ENCODE measurements at places on chromosomes 3 and 15.

DNA sequence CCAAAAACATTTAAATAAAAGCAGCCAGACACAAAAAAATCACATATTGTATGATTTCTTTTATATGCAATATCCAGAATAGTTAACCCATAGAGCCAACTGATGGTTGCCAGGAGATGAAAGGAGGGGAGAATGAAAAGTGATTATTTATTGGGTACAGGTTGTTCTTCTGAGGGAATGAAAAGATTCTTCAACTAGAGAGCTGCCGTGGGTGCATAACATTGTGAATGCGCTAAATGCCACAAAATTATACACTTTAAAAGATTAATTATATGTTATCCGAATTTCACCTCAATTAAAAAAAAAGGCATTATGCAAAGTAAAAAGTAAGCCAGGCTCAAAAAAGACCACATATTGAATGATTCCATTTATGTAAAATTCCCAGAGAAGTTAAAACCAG is 36.1 kb downstream of the PRKAR2A start:
- no peak for DNase-seq

DNA sequence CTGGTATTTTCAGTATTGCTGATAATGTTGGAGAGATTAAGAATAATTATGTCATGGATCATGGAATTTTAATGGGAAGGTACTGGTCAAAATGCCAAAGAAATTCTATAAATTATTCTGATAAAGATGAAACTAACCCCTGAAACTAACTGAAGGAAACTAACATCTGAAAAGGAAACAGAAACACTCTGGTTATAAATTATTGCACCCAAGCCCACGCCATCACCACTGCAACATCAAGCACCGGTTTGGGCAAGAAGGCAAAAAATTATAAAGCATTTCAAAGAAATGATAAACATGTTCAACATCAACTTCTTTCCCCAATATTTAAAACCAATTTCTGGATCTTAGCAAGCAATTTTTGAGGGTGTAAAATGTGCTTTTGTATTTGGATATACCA is 372.5 kb downstream of the TBC1D5 start:
- no peak for DNase-seq

DNA sequence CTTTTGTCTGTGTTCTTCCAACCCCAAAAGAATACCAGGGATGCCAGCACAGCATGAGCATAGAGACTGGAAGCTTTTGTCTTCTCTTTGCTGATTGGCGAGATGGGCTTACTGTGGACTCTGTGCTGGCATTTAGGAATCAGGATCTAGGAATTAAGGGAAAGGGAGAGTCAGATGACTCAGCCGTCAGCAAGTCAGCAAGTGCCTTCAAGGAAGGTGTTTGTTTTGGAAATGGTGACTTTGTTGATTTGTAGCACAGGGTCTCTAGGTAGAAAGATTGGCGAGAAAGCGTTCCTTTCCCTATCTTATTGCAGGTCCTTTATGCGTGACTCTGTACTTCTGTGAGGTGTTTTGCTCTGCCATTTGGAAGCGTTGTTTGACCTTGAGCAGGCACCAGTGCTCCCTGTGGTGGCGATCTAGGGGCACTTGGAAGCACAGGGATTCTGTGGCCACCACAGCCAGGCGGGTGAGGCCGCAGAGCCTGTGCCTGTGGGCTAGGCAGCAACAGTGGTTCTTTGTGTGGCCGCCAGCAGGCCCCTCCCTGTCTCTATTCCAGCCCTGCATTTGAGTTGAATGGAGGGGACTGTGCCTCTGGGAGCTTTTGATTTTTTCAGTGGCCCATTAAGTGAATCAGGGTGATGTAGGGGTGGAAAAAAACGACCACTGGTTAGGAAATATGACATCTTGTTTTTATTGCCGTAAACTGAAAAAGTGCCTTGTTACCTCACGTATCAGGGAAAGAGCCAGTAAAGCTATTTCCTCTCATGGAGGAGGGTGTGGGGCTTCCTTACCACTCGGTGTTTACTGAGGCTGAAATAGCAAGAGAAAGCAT is 19.0 kb downstream of the FAN1 start:
- DNase-seq = no peak

GRCh38 chr3:18660059-18660458 is 234.9 kb upstream of the SATB1 start:
- no peak for DNase-seq

DNA sequence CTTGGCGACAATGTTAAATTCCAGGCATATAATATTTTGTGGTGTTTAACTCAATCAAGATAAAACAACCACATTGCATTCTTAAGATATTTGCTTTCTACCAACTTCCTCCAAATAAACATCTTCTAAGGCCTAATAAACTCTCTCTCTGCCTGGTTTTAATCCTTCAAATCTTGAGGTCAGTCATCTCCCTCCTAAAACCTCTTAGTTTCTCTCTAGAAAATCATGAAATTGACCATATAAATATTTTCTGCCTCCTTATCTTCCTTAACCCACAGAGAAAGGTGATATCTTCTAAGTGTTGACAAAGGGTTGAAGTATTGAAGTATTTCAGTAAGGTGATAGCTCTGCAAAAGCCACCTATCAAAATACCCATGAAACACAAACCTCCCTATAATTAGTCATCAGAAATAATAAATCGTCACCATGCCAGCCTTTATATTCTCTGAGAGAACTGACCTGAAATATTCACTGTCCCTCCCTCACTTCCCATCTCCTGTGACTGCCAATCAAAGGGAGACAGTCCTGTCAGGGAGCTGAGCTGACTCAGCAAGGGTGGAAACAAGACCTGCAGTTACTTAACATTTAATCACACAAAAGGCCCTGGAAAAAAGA is 1261.1 kb downstream of the ROBO1 start:
- DNase-seq = no peak

- no peak for DNase-seq
Observed at GRCh38 chr3:30203301-30203700, 403.1 kb upstream of the TGFBR2 start.

DNA sequence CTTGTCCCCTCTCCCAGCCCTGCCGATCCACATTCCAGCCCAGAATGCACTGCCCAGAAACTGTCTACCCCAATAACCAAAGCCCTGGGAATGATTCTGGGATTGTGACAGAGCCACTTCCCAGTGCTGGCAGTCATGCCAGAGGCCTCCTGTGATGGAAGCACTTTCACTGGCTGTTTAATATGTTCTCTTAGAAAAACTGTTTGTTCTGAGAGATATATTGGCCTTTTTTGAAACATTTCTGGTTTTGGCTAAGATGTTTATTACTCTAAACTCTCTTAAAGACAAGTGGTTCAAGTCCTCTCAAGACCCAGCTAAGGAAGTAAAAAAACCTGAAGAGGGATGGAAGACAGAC is 74.0 kb upstream of the HACD2 start:
- DNase-seq = no peak

DNA sequence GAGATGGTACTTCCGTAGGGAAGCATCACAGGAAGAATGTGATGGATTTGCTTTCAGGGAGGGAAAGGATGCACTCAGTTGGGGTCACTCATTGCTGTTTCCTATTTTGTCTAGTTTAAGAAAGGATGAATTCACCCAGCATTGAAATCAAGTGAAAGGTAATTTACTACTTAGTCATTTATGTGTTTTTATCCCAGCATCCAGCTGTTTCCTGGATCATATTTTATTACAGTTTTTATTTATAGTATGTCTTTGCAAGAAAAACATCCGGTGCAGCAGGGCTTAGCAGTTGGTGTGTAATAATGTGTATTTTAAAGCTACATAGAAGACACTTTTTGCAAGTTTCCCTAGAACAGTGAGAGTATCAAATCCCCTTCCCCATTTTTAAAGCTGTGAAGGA is 37.4 kb upstream of the GOLGA8B start:
- no peak for DNase-seq

- no peak for DNase-seq
Observed at GRCh38 chr15:69042531-69042930, 28.0 kb downstream of the NOX5 start.

GRCh38 chr3:115547207-115547606 is 76.1 kb upstream of the GAP43 start:
- DNase-seq = no peak

GRCh38 chr3:119343719-119344118 is 49.5 kb downstream of the ARHGAP31 start:
- no peak for DNase-seq

GRCh38 chr15:91252322-91252721 is 152.3 kb downstream of the SV2B start:
- DNase-seq = no peak

- DNase-seq = no peak
Observed at GRCh38 chr15:51721199-51721960, 16.1 kb downstream of the LYSMD2 start.

DNA sequence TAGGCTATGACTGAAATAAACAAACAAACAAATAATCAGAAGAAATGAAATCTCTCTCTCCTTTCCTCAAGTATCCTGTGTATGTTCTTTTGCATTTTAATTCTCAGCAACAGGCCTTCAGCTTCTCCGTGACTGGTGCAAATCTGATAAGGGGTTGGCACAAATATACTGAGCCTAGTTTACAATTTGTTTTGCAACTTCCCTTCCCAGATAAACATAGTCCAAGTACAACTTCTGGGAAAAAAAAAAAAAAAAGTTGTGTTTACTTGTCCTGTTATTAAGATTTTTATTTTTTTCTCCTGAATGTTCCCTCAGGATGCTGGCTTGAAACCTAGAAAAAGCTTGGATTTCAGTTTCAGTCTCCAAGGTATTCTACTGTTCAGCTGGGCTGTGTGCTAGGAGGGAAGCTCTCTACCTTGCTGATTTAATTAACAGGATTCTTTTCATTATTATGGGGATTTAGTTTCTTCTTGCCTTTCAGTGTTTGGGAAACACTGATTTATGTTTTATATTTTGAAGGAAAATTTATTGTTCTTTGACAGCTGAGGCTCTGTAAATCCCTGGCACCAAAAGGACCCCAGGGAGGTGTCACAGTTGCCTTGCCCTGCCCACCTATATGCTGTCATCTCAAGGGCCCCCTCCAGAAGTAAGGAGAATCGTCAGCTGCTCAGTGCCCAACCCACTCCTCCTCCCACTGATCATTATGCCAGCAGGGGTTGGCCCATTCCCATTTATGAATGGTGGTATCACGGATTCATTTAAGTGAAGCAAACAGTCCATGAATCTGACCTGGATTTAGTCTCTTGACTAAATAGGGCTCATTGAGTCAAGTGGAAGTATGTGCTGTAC is 185.2 kb downstream of the MEIS2 start:
- no peak for DNase-seq

- no peak for DNase-seq
Observed at GRCh38 chr15:31341071-31341470, 14.4 kb downstream of the KLF13 start.

- no peak for DNase-seq
Observed at GRCh38 chr15:89278307-89278706, 34.5 kb downstream of the FANCI start.

- DNase-seq = no peak
Observed at GRCh38 chr3:49132437-49133225, at the start of gene LAMB2. Gene LAMB2, minus strand, starts transcription at chr3:49133050. Its CDS starts 183 bp downstream, at chr3:49132867.

DNA sequence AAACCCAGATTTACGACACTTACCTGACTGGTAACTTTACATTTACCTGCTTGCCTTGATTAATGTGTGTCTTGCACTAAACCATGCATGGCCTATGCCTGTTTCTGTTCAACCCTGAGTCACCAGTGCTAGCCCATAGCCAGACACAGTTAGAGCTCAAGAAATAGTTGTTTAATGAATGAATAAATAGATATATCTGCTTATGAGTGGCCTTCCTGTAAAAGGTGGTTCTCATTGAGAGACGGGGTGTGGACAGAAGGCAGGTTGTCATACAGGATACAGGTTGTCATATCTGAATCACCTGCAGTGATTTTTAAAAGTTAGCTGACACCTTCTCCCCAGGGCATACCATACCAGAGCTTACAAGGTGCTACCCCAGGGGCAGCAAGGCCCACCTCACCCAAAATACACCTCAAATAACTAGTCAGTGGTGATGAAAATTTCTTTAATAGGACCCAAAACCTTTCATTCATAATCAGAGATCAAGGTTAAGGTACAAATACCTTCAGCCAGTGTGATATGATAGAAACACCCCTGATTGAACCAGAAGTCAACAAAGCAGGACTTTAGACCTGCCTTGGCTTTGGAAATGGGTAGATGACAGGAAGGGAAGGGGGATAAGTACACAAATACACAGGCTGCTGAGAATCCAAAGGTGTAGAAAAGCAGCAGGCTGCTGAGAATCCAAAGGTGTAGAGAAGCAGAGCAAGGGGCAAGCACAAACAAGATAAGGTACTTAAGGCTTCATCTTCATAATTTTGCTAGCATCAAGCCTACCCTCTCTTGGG is 45.4 kb upstream of the TSC22D2 start:
- DNase-seq = no peak

DNA sequence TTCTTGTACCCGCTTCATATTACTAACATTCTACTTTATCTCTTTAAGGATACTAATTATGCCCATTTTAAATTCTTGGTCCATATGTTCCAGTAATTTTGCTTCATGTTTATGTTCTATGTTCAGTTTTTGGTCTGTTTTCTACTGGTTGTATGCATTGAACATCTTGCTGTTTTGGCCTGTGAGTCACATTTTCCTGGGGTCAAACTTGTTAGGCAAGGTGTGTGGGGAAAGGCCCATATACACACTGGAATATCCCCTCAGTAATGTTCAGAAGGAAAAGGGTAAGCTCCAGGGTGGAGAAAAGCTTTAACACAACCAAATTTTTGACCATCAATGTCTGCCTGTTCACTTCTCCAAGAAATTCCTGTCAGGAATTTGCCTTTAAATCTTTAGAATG is 337.7 kb downstream of the SLC9A9 start:
- no peak for DNase-seq

- no peak for DNase-seq
Observed at GRCh38 chr3:16609927-16610580, 4.8 kb upstream of the DAZL start.

GRCh38 chr3:76442374-76442915 is 597.5 kb upstream of the ROBO2 start:
- no peak for DNase-seq

- no peak for DNase-seq
Observed at GRCh38 chr3:108096532-108097321, 5.9 kb upstream of the CD47 start.

- no peak for DNase-seq
Observed at GRCh38 chr15:67731112-67731721, 94.1 kb upstream of the SKOR1 start.

DNA sequence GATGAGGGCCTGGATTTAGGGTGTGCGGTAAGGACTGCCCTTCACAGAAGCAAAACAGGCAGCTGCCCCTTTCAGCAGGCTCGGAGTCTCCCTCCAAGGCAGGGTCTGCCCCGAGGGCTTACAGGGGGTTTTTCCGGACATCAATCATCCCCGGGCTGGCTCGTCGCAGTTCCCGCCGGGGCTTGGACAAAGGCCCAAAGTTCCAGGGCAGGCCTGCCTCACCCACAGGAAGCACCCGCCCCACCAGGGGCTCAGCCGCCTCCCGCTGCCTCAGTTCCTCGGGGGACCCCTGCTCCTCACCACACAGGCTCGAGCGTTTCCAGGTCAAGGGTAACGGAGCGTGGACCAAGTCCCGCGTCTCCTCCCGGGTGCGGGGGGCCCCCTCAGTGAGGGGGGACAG is 27.0 kb downstream of the KIF7 start:
- DNase-seq = no peak

GRCh38 chr3:34570916-34571705 is 772.7 kb downstream of the PDCD6IP start:
- DNase-seq = no peak

- DNase-seq = no peak
Observed at GRCh38 chr3:33229066-33229465, 10.5 kb upstream of the SUSD5 start.

All from activated CD8-positive, alpha-beta memory T cell treated with anti-CD3 and anti-CD28 coated beads for 48 hours (primary cell).